Activated naive CD4-positive, alpha-beta T cell treated with Interleukin-2 at 50 U/mL for 16 hours (primary cell): ENCODE measurements at places on chromosomes 5 and 9.
A peak's percentile ranks its signal among the peaks of the same experiment; 100 is the strongest.

DNA sequence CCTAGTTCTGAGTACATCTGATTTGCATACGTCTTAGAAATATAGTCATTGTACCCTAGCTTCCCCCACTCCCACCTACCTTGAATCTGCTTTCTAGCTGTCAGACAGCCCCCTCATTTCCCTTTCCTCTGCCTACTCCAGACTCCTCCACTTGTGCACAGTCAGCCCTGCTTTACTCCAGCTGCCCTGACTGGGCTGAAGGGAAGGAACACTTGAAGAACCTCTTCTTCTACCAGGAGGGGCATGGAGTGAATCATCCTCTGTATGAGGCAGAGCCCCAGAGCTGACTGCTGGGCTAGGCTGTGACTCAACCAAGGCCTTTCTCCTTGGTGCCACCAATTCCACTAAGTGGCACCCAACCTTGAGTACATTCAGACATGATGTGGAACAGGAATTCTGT, 18.1 kb upstream of the ZFR start:
- peak; percentile 59 for DNase-seq

- DNase-seq, result no peak
Measured at GRCh38 chr5:56422076-56422762, 189.1 kb upstream of the ANKRD55 start.

DNA sequence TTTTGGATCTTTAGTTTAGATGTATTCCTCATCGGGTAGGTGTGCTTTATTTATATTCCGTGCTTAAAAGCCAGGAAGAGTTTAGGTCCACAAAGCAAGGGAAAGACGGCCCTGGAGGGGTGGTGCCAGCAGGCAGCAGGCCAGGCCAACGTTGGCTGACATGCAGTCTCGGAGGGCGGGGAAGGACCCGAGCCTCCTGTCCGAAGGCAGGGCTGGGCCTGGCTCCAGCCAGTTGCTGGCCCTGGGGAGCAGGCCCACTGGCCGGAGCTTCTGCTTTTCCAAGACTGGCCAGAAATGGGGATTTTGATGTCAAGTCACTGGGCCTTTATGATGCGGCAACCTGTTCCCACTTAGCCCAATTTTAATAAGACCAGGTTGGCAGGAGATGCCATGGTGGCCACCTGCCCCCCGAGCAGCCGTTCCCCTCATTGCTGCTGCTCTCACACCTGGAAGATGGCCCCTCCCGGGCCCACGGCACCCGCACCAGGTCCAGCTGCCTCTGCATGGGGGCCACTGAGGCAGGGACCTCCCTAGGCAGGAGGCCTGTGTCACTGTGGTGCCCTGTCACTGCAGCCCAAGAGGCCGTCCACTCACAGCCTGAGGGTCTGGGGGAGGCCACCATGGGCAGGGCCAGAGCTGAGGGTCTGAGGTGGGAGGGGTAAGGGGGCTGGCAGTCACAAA, 23.2 kb downstream of the LPCAT1 start:
- no peak for DNase-seq

- DNase-seq, result no peak
Measured at GRCh38 chr9:89632192-89632733, 27.5 kb downstream of the GADD45G start.

- no peak for DNase-seq
Measured at GRCh38 chr5:125057912-125058826, 311.7 kb upstream of the ZNF608 start.

- DNase-seq, result no peak
Measured at GRCh38 chr5:27020973-27021372, 17.4 kb downstream of the CDH9 start.

- no peak for DNase-seq
Measured at GRCh38 chr5:135242021-135242865, 156.8 kb downstream of the MACROH2A1 start.

GRCh38 chr9:37700900-37701299, 50.1 kb downstream of the FRMPD1 start:
- no peak for DNase-seq

- no peak for DNase-seq
Measured at GRCh38 chr5:95086927-95087815, 197.7 kb downstream of the MCTP1 start.

- DNase-seq, result no peak
Measured at GRCh38 chr9:129613520-129614175, 7.3 kb downstream of the C9orf50 start.

DNA sequence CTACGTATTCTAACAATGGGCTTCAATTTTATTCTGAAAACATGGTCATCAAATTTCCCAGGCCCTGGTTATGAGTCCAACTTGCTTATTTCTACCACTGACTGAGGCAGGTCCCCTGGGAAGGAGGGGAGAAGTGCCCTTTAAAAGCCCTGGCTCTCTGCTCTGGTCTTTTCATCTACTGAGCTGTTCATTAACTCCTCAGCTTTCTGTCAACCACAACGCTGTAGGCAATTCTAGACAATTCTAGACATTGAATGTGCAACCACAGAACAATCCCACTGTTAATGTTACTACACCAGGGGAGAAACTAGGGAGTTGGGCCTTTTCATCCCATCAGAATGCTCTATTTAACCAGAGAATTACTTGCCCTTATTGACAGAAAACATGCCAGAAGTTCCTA, 10.0 kb downstream of the MOCS2 start:
- no peak for DNase-seq

GRCh38 chr5:117497601-117498000, 923.0 kb upstream of the SEMA6A start:
- DNase-seq, result no peak

DNA sequence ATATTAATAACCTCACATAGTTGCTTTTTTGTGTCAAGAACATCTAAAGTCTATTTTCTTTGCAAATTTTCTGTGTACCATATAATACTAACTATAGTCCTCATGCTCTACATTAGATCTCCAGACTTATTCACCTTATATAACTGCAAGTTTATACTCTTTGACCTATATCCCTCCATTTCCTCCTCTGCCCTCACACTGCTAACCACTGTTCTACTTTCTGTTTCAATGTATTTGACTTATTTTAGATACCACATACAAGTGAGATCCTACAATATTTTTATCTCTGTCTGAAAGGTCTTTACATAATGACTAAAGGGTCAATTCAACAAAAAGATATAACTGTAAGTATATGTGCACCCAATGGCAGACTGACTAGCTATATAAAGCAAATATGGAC, 789.7 kb upstream of the ZNF608 start:
- no peak for DNase-seq

DNA sequence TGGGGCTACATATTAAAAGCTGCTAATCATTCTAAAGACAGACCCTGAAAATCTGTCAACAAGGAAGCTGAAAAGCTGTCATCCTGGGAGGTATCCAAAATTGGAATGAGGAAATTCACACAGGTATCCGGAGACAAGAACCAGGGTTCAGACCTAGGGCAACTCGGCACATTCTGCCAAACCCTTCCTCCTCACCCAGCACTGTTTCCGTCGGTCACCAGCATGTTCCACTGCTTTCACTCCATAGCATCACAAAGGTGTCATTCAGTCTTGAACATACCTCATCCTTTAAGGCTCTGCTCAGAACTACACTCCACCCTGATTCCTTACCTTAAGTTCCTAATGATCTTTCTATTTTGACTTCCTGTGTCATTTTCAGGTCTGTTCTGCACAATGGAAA, 153.1 kb upstream of the RASA1 start:
- no peak for DNase-seq

GRCh38 chr9:98228392-98229089, 26.9 kb downstream of the TBC1D2 start:
- DNase-seq, result no peak

GRCh38 chr5:114308017-114308416, 53.9 kb upstream of the KCNN2 start:
- DNase-seq, result no peak

GRCh38 chr9:136655536-136656182, 7.1 kb upstream of the EGFL7 start:
- DNase-seq, result no peak

- DNase-seq, result no peak
Measured at GRCh38 chr5:115671939-115672338, 46.1 kb upstream of the TMED7 start.

DNA sequence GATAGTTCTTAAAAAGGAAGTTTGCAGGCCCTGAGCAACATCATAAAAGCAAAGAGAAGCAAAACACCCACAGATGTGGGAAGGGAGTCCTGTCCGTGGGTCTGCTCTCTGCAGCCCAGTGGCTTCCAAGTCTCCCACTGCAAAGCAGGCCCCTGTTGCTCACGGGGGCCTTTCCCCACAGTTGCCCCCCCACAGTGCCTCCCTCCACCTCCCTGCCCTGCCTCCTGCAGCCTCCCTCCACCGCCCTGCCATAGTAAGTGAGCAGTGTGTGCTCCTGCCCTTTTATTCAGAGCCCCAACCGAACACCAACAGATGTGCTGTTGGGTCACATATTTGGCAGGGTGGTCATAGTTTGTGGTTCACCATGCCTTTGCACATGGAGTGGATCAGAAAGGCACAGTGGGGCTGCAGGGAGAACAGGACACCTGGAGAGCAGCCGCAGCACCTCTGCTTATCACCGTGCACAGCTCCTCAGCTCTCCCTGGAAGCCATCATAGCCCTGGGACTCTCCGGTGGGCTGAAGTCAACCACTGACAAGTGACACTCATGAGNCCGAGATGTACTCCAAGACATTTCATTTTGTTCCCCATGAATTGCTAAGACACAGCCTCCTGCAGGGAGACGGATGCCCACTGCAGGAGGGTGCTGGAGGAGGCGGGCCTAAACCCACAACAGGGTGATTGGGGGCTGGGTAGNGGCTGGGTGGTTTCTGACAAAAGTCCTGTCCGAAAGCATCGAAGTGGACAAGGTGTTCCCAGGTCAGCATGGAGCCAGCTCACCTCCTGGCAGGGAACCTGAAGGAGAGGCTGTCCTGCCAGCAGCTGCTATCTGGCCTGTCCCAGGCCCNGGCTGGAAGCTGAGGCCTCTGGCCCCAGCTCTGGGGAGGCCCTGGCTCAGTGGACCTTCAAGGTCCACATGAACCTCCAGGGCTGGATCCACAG, 278.9 kb downstream of the GADD45G start:
- DNase-seq, result no peak

DNA sequence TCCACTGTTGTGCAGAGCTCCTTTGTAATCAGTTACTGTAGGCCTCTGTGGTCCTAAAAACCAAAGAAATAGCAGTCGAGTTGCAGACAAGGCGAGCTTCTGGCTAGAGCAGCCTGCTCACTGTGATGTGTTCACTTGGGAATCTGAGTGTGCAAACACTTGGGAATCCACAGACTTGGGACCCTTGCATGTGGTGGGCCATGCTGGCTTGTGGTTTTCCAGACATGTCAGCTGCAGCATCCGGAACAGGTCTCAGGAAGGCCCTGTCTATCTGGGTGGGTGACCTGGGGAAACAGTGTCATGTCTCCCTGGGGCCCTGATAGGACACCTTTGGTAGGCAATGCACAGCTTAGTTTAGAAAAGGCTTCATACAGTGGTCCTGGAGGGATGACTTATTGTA, 66.4 kb downstream of the WWC1 start:
- no peak for DNase-seq

GRCh38 chr9:119453980-119454379, 84.7 kb upstream of the BRINP1 start:
- DNase-seq, result no peak
